HuH-7 (cell line): ENCODE measurements at places on chromosomes 7 and 10.

- no peak for DNase-seq
These were observed 14.6 kb downstream of the VCL start for GRCh38 chr10:74012480-74012879.

DNA sequence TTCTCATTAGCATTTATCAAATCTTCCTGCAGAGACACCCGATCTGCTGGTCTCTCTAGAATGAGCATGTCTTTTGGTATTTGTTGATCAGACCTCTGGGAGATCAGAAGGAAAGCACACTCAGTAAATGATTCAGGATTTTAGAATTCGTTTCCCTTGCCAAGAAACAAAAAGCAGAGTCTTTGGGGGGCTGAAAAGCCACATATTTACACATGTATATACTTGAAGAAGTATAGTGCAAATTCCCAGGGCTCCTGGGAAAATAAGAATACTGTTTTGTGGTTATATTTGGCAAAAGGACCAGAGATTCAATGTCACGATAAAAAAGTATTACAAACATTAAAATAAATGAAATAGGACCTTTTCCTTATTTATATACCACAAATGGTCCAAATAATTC is 100.2 kb downstream of the AGMO start:
- DNase-seq: no peak

DNA sequence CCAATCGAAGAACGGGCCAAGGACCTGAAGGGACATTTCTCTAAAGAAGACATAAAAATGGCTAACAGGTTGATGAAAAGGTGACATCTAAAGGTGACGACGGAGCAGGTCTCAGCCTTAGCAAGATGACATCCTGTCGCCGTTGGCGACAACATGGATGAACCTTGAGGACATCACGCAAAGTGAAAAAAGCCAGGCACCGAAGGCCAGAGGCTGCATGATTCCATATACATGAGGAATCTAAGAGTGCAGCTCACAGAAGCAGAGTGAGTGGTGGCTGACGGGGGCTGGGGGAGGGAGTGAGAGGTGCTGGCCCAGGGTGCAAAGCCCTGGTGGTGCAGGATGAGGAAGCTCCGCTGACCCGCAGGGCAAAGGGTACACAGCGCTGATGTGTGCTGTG is 34.1 kb upstream of the NKX6-2 start:
- DNase-seq: no peak

- peak; percentile 54 for DNase-seq
These were observed 373 bp downstream of the PAXIP1 start for GRCh38 chr7:155002411-155003091.

DNA sequence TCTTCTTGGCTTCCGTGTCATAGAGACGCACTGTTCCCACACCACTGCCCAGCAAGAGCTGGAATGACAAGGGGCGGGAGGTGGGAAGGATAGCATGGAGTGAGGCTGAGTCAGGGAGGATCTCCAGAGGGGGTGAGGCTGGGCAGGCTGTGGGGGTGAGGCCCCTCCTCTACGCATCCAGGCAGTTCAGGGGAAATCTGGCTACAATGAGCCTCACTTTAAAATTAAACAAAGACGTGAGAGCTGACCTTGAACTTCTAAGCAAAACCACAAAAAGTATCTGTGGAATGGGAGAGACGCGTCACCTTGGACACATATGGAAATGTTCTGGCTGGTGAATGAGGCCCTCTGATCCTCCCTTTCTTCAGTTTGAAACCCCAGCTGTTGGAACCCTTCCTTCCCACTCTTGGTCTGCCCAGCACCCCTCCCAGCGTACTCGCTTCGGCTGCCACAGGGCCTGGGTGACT is 17.7 kb downstream of the WDR91 start:
- no peak for DNase-seq

- DNase-seq: no peak
These were observed 67.4 kb downstream of the PCGF5 start for GRCh38 chr10:91287912-91288311.
